AG10803 (cell line): ENCODE measurements at places on chromosomes 7 and 10.

GRCh38 chr7:56033671-56034432 is 17.4 kb downstream of the PSPH start:
- peak; percentile 70 for DNase-seq

DNA sequence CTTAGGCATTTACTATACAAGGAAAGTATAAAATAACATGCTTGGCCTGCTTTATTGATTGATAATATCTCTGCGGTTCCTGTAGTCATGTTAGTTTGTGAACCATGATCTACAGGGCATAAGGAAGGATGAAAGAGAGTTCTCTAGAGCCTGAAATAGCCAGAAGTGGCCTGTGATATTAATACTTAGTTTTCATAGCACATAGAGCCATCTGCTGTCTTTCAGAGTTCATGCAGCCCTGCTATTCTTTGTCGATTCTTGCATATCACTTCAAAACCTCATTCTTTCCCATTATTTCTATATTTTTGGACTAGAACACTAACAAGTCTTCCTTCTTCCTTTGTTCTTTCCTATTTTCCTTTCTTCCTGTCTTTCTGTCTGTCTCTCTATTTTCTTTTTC is 26.4 kb upstream of the PRKG1 start:
- no peak for DNase-seq

DNA sequence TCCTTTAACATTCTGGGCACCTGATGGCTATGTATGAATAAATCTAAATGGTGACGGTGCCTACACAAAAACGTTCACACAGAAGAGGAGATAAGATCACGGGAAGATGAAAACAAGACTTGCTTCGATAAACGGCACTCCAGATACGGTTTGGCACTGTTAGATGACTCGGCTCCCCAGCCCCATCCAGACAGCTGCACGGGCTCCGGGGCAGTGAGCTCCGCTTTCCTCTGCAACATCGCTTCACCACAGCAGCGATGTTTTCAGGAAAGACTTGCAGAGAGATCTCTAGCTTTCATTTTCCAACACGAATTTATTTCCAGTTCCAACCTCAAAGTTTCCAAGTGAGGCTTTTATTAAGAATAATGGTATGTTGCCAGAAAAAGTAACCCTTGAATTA is 132.1 kb downstream of the KLF6 start:
- DNase-seq = peak; percentile 12

GRCh38 chr10:31490858-31491504 is 172.0 kb downstream of the ZEB1 start:
- peak; percentile 55 for DNase-seq

GRCh38 chr10:116760919-116761318 is 18.6 kb upstream of the HSPA12A start:
- DNase-seq = no peak

GRCh38 chr7:110007320-110008063 is 1083.4 kb upstream of the LRRN3 start:
- DNase-seq = no peak

DNA sequence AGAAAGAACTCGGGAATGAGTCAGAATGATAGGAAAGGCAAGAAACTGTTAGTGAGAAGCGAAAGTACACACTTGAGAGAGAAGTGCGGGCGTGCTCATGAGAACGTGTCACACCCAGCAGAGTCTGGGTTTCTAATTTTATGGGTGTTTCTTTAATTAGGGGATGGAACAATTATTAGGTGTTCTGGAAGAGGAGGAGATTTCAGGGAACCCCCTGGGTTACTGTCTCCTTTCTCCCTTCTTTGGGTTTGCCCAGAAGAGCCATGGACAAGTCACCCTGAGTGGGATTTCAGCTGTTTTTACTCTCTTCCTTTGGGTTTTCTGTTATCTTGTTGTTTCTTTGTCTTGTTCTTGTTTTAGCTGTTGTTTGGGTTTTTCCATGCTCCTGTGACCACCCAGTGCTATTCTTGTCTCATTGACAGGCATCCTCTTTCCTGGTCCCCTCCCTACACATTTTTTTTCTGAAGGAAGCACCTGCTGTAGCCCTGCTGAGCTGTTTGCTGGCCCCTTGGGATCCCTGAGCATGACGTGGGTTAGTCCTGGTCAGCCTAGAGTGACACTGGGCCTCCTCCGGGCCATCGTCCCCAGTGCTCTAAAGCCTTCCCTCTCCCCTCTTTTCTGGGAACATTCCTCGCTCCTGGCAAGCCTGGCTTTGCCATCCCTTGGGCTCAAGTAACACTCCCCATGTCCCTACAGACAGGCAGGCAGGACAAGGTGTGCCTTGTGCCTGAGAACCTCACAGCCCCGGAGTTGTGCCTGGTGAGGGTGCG is 3.5 kb downstream of the SH2D4B start:
- DNase-seq = no peak

GRCh38 chr7:123468303-123468702 is 66.1 kb downstream of the IQUB start:
- DNase-seq = no peak

- no peak for DNase-seq
Measured at GRCh38 chr7:118214833-118215182, 9.7 kb upstream of the ANKRD7 start.

DNA sequence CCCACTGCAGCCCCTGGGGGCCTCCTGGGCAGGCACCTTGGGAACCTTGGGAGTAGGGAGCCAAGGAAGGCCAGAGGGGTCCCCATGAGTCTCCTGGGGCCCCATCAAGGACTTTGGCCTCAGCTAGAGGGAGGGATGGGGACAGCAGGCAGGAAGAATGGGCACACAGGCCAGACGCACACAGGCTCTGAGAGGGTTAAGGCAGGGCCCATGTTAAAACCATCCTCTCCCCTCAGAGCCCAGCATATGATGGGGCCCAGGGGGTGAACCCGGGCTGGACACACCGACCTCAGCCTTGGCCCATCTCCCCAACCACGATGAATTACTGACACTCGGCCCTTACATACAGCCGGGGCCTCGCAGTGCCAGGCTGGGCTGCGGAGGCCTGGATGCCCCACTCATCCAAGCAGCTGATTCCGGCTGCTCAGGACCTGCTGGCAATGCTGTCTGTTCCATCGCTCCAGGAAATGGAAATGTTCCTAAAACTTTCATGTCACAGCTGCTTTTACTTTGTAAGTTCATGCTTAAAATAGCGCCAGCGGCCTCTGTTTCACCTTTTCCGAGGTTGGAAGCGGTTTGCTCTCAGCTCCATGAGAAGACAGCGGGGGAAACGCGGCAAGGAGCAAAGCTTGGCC is 17.3 kb upstream of the INPP5A start:
- peak; percentile 82 for DNase-seq

GRCh38 chr7:79216236-79216635 is 237.2 kb downstream of the MAGI2 start:
- no peak for DNase-seq

GRCh38 chr10:62099299-62099698 is 169.3 kb downstream of the RTKN2 start:
- no peak for DNase-seq

- DNase-seq = peak; percentile 90
Measured at GRCh38 chr10:126972635-126973414, 67.6 kb downstream of the DOCK1 start.

DNA sequence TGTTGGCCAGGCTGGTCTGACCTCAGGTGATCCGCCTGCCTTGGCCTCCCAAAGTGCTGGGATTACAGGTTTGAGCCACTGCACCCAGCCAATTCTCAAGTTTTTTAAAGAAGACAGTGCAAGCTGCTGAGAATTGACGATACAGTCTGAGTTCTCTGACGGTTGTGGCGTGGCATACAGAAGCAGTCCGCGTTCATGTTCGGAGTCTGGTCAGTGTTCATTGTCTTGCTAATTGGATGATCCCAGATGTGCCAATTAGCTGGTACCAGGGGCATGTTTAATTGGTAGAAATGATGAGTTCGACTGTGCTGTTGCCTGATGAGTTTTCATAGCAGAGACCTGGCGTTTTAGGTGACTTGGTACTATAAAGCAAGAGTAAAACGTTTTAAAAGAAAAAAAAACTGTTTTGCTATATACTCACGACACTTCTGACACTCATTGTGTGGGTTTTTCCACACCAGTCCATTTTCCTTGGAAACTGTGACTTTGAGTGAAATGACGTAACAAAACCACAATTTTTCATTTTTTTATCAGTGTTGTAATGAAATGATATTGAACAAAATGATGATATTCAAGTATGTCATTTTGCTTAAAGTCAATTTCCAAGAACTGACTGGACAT is 32.3 kb downstream of the CAMK1D start:
- DNase-seq = no peak

GRCh38 chr10:117562220-117562619 is 19.7 kb downstream of the EMX2 start:
- DNase-seq = no peak

GRCh38 chr10:47371629-47372485 is 12.2 kb downstream of the ZNF488 start:
- no peak for DNase-seq

GRCh38 chr7:140773104-140773503 is 76.6 kb downstream of the NDUFB2 start:
- DNase-seq = no peak

DNA sequence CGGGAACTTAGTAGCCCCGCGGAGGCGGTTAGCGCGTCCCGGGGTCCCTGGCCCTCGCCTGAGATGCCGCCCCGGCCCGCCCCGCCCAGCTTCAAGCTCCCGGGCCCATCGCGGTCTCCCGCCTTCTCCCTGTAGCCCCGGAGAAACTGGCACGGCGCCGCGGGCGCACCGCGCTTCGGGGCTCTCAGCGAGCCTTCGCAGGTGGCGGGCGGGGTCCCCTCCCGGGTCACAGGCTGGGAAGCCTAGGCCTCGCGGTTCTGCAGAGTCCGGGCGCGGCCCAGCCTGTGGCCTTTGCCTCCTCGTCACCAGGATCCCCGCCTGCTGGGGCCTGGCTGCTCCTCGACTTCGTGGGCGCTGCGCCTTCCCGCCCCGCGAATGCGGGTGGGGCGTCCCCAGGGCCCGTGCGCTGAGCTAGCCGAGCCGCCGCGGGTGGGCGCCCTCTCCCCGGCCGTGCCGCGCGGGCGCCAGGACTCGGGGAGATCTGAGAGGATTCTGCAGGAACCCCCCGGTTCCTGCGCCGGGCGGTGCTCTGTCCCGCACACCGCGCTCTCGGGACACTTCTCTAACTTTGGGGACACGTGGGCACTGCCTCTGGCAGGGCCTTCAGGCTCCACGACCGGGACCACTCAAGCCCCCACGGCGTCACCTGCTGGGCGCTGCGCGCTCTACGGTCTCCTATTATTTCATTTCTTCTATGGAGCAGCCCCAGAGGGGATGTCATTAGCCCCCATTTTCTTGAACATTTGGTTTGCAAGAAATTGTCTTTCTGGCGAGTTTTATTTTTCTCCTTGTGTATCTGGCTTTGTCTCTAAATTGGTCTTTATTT is 682 bp upstream of the RGS10 start:
- DNase-seq = peak; percentile 40

GRCh38 chr7:25841575-25841974 is 310.4 kb upstream of the NFE2L3 start:
- DNase-seq = no peak

DNA sequence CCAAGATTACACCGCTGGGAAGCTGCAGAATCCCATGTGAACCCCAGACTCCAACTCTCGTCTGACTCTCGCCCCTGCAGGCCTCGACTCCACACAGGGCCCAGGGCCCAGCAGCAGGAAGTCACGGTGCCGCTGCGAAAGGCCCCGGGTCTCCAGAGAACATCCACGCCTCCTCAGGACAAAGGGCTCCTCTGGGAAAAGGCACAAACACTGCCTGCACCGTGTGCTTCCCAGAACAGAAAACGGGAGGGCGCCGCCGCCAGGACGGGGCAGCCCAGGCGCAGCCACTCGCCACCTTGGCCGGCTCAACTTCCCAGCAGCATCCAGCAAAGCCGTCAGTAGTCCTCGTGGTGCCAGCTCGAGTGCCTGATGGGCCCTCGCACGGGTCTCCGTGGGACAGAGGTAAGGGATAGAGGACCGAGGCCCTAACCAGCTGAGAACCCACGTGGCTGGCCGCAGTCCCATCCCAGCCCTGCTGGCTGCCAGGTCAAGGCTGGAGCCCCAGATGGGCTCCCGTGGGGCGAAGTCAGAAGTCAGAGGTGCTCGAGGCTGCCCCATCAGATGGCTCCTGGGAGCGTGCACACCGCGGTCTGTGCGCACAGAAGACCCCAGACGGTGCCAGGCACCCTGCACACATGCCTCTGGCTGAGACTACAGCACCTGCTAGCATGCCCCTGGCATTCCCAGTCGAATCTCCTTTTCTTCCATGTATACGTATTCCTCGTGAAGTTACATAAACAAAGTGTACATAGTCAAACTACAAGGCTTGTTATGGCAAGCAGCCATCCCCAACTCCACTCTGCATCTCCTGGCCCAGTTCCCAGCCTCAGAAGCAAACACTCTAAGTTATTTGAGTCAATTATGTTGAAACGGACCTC is 60.2 kb downstream of the MAD1L1 start:
- peak; percentile 73 for DNase-seq

GRCh38 chr10:45261243-45261775 is 54.1 kb downstream of the OR13A1 start:
- DNase-seq = no peak

- no peak for DNase-seq
Measured at GRCh38 chr7:2639181-2639681, 7.4 kb downstream of the TTYH3 start.

- no peak for DNase-seq
Measured at GRCh38 chr7:142452791-142453190, 194.9 kb upstream of the PRSS58 start.

- DNase-seq = no peak
Measured at GRCh38 chr10:128907155-128907941, 559.7 kb upstream of the MGMT start.
